ENCODE measurements at places on chromosomes 11 and 22. TPM values are rescaled to one million over a fixed set of nuclear protein-coding genes. Genes with fewer than 3 reads are reported as not detected.

MS4A6E gene
- not detected for total RNA-seq

ASCL2 gene
- not detected for total RNA-seq

RAB6A gene
- total RNA-seq, result 222 TPM

P2RY2 gene
- 0.69 TPM for total RNA-seq

ANO5 gene
- 5.4 TPM for total RNA-seq

SLC43A3 gene
- 10.8 TPM for total RNA-seq

FIBP gene
- 115 TPM for total RNA-seq

SCARF2 gene
- total RNA-seq, result 3.4 TPM

CPT1B gene
- 118 TPM for total RNA-seq

A4GALT gene
- 61.4 TPM for total RNA-seq

PLXNB2 gene
- 95.2 TPM for total RNA-seq

SHANK3 gene
- 20.4 TPM for total RNA-seq

SLC25A18 gene
- 6.4 TPM for total RNA-seq

PLAAT5 gene
- total RNA-seq, result 11.2 TPM

STARD10 gene
- 13.5 TPM for total RNA-seq

IL10RA gene
- total RNA-seq, result 5.8 TPM

SIK3 gene
- total RNA-seq, result 22.2 TPM

E2F8 gene
- total RNA-seq, result 0.34 TPM

CHRNA10 gene
- 0.91 TPM for total RNA-seq

LRRN4CL gene
- total RNA-seq, result 1.8 TPM

CD3G gene
- 0.39 TPM for total RNA-seq

SMIM35 gene
- total RNA-seq, result not detected

KCNC1 gene
- 12.6 TPM for total RNA-seq

KRTAP5-11 gene
- not detected for total RNA-seq

OR51B4 gene
- not detected for total RNA-seq

TYR gene
- not detected for total RNA-seq

BTBD18 gene
- total RNA-seq, result not detected

SC5D gene
- 57.7 TPM for total RNA-seq

SUSD2 gene
- 123 TPM for total RNA-seq

APOL6 gene
- total RNA-seq, result not detected

IFITM5 gene
- total RNA-seq, result not detected

MYEOV gene
- not detected for total RNA-seq

MEI1 gene
- 0.64 TPM for total RNA-seq

IGLL1 gene
- total RNA-seq, result not detected

PICALM gene
- total RNA-seq, result 117 TPM

RAG1 gene
- total RNA-seq, result 0.39 TPM

ATG13 gene
- 87.7 TPM for total RNA-seq

PDGFD gene
- 0.49 TPM for total RNA-seq

PIH1D2 gene
- total RNA-seq, result 1.4 TPM

OR8B8 gene
- not detected for total RNA-seq

SNX32 gene
- 14.7 TPM for total RNA-seq

OR6A2 gene
- total RNA-seq, result 0.56 TPM

TRMU gene
- 60.8 TPM for total RNA-seq

FAT3 gene
- total RNA-seq, result 80.6 TPM

IGSF22 gene
- 1.1 TPM for total RNA-seq

EHF gene
- total RNA-seq, result not detected

CARNS1 gene
- total RNA-seq, result 0.07 TPM

APOBEC3H gene
- total RNA-seq, result not detected

MN1 gene
- 0.91 TPM for total RNA-seq

TBX1 gene
- total RNA-seq, result 2.4 TPM

GAL3ST3 gene
- total RNA-seq, result 2.4 TPM

ROM1 gene
- total RNA-seq, result 1.3 TPM

DEFB131B gene
- total RNA-seq, result not detected

ADAMTS8 gene
- 0.32 TPM for total RNA-seq

PARVA gene
- 15.0 TPM for total RNA-seq

Measured in glutamatergic neuron (in vitro differentiated cells).